ENCODE measurements at places on chromosomes 5 and 9. TPM values are rescaled to one million over a fixed set of nuclear protein-coding genes. Genes with fewer than 3 reads are reported as not detected.

Gene ANKRD20A1
- 0.54 TPM for total RNA-seq

Gene PHAX
- total RNA-seq = 38.8 TPM

Gene GRIA1
- 1.1 TPM for total RNA-seq

Gene PITX1
- 1.8 TPM for total RNA-seq

Gene ADGRV1
- 0.54 TPM for total RNA-seq

Gene CFAP90
- 0.81 TPM for total RNA-seq

Gene PHPT1
- total RNA-seq = 73.1 TPM

Gene ZNF454
- total RNA-seq = 6.1 TPM

Gene TMEM203
- 24.8 TPM for total RNA-seq

Gene GFI1B
- total RNA-seq = not detected

Gene TMC1
- not detected for total RNA-seq

Gene PCSK1
- 2.2 TPM for total RNA-seq

Data from sigmoid colon (tissue), 7 donors.